ENCODE measurements at places on chromosomes 6 and 20. TPM values are rescaled to one million over a fixed set of nuclear protein-coding genes. Genes with fewer than 3 reads are reported as not detected.

NRSN1 gene
- total RNA-seq: not detected

EFCAB8 gene
- total RNA-seq: 1.4 TPM

MTHFD1L gene
- 56.8 TPM for total RNA-seq

CGA gene
- total RNA-seq: not detected

LST1 gene
- not detected for total RNA-seq

TFAP2A gene
- total RNA-seq: 0.36 TPM

DOK5 gene
- total RNA-seq: 12.7 TPM

EPHA7 gene
- not detected for total RNA-seq

SNAP91 gene
- total RNA-seq: 0.72 TPM

RSPH4A gene
- total RNA-seq: 0.59 TPM

TFAP2C gene
- total RNA-seq: not detected

KCNK16 gene
- total RNA-seq: not detected

LAMA2 gene
- 3.5 TPM for total RNA-seq

TMEM217 gene
- 3.3 TPM for total RNA-seq

GNMT gene
- 0.72 TPM for total RNA-seq

SPATA25 gene
- total RNA-seq: 1.2 TPM

SLC17A1 gene
- total RNA-seq: not detected

EYS gene
- total RNA-seq: under 0.01 TPM

RSPO4 gene
- total RNA-seq: not detected

CST7 gene
- total RNA-seq: not detected

UNC93A gene
- not detected for total RNA-seq

BPIFB4 gene
- total RNA-seq: not detected

TINAG gene
- total RNA-seq: not detected

SLC22A16 gene
- total RNA-seq: 0.36 TPM

SGK2 gene
- total RNA-seq: under 0.01 TPM

KHDRBS2 gene
- not detected for total RNA-seq

TMEM244 gene
- total RNA-seq: not detected

SULF2 gene
- total RNA-seq: 138 TPM

GRM1 gene
- under 0.01 TPM for total RNA-seq

SRSF12 gene
- total RNA-seq: under 0.01 TPM

PSORS1C2 gene
- total RNA-seq: not detected

SOX18 gene
- under 0.01 TPM for total RNA-seq

HCK gene
- not detected for total RNA-seq

LIN28B gene
- not detected for total RNA-seq

HRH3 gene
- not detected for total RNA-seq

DUSP15 gene
- total RNA-seq: 1.2 TPM

HFE gene
- total RNA-seq: 15.9 TPM

GPX5 gene
- not detected for total RNA-seq

C6orf52 gene
- total RNA-seq: not detected

RBPJL gene
- not detected for total RNA-seq

SRC gene
- total RNA-seq: 22.1 TPM

OR14J1 gene
- not detected for total RNA-seq
